Pancreas (tissue), 10 donors: ENCODE measurements at places on chromosomes 5 and 9. TPM values are rescaled to one million over a fixed set of nuclear protein-coding genes. Genes with fewer than 3 reads are reported as not detected.

SAXO1 gene
- 0.38 TPM for total RNA-seq

EPB41L4B gene
- total RNA-seq, result 94.3 TPM

MYOZ3 gene
- total RNA-seq, result 0.50 TPM

FBN2 gene
- total RNA-seq, result 0.78 TPM

CCNJL gene
- 0.09 TPM for total RNA-seq

ZNG1F gene
- total RNA-seq, result 7.4 TPM

NME5 gene
- total RNA-seq, result 2.0 TPM

DMGDH gene
- total RNA-seq, result 1.7 TPM

ESM1 gene
- total RNA-seq, result 0.19 TPM

OR13C5 gene
- not detected for total RNA-seq

SPRY4 gene
- total RNA-seq, result 1.5 TPM

EHMT1 gene
- 31.8 TPM for total RNA-seq

PCDHGA10 gene
- 1.2 TPM for total RNA-seq

EIF4E1B gene
- total RNA-seq, result not detected

S1PR3 gene
- 1.4 TPM for total RNA-seq

DBH gene
- total RNA-seq, result not detected

TNFSF8 gene
- 0.19 TPM for total RNA-seq

PCDHGA2 gene
- 1.6 TPM for total RNA-seq

COQ4 gene
- total RNA-seq, result 27.9 TPM

TIMD4 gene
- not detected for total RNA-seq

PRDM9 gene
- not detected for total RNA-seq

EGR1 gene
- total RNA-seq, result 32.3 TPM

OCLN gene
- total RNA-seq, result 38.5 TPM

GNA14 gene
- total RNA-seq, result 0.92 TPM

SNCAIP gene
- 1.1 TPM for total RNA-seq

SPTLC1 gene
- 23.1 TPM for total RNA-seq

CCDC187 gene
- total RNA-seq, result 0.58 TPM

DCANP1 gene
- not detected for total RNA-seq

SLC36A2 gene
- not detected for total RNA-seq

SEC61B gene
- 126 TPM for total RNA-seq

PTPRD gene
- total RNA-seq, result 5.7 TPM

TMEM174 gene
- not detected for total RNA-seq

CCDC183 gene
- total RNA-seq, result 2.4 TPM

BTF3 gene
- 336 TPM for total RNA-seq

LPAR1 gene
- 11.4 TPM for total RNA-seq

PPP3R2 gene
- total RNA-seq, result not detected

BARHL1 gene
- total RNA-seq, result not detected

SPATA9 gene
- 0.51 TPM for total RNA-seq

LCN1 gene
- total RNA-seq, result not detected

C1QTNF3 gene
- 3.2 TPM for total RNA-seq
